ENCODE measurements at places on chromosomes 7 and 10.

GRCh38 chr7:156419782-156420181 lies 220.8 kb upstream of the RNF32 start:
- no peak for DNase-seq

DNA sequence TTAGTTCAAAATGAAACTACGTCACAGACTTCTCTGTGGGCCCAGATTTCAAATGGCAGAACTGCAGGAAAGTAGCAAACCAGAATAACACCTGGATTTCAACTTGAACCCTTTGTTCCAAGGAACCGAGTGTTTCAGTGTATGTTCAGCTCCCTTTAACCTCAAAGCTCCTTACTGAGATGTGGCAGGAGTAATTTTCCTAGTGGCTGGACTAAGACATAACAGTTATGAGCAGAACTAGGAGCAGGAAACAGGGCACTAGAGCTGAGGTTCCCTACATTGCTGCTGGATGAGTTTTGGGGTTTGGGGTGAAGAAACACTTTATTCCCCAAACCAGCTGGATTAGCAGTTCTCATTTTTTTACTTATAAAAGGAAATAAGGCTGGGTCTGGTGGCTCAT lies 50.1 kb downstream of the NSUN6 start:
- DNase-seq: no peak

- DNase-seq: no peak
These were observed 324.5 kb upstream of the KLF6 start for GRCh38 chr10:4109469-4109868.

DNA sequence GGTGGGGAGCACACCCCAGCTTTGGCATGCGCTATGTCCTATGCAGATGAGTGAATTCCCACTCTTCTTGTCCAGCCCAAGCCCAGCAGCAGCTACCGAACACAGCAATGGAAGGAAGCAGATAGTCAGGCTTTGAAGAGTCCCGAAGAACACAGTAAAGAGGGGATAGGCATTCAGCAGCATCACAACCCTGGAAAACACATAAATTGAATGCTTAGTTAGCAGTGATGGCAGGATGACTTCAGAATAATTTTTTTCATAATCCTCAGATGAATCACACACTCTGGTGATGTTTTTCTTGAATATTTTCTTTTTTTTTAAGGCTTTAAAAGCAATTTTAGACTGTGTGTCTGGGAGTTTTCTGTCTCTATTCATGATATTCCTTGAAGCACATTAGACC lies 95.8 kb downstream of the CFAP58 start:
- no peak for DNase-seq

DNA sequence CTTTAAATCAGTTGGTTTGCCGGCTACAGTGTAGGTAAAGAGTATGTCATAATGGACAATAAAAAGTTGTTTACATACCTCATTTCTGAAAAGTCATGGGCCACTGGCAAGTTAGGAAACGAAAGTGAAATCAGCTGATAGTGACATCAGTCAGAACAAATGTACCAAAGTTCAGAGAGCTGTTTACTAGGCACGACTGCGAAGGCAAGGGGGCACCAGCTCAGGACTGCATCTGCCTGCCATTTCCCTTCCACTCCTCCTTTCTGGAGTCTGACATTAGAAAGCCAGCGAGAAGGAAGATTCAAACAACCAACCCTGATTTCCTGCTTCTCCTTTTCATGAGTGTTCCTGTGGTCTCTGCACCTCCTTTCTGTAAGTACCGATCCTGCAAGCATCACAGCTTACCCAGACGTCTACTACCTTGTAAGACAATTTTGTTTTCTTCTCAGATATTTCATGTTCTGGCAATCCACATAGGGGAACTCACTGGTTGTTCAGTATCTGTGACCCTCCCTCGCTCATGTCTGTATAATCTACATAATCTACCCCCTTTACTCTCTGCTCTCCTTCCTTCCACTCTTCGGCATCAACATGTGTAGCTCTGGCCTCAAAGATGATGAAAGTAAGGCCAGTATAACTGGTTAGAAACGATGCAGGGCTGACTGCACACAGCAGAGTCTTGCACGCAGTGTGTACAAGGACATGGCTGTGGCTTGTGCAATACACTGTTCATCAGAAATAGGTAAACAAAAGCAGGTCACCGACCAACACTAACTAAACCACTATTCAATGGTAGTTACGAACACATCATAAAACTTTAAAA lies at the start of gene TMEM140:
TSS of gene TMEM140 (plus strand) at position 174 of the 823 bp plus-strand sequence. CDS start 16,370 bp downstream, outside the sequence.
- no peak for DNase-seq

DNA sequence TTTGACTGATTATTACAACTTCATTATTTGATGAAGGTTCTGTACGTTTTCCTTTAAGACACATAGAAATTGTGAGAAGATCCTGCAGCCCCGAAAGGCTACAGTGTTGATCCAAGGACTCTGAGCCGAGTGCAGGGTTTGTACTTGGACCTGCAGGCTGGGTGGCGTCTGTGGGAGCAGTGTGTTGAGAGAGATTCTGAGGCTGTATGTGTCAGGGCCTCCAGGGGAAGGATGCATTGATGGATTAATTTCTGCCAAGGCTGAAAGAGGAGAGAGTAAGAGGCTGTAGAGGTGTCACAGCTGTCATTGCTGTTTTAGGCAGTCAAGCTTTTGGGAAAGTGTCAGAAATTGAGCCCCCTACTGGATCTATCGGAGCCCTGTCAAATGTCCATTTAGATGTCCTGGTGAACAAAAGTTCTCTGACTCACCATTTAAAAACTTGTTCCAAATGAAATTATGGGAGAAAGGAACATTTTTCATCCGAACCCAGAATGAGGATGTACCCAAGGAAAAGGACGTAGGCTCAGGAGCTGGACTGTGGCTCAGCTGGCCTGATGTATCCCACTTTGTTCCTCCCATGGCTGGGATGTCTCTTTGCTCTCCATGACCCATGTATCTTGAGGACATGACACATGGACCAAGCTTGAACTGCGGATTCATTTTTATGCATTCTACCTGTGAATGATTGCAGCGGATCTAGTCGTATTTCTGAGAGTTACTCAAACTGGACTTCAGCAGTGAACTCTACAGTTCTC lies 102.2 kb downstream of the TCF7L2 start:
- no peak for DNase-seq

GRCh38 chr7:21106296-21106732 lies 319.6 kb upstream of the SP8 start:
- no peak for DNase-seq

GRCh38 chr7:107594961-107595737 lies 15.1 kb downstream of the BCAP29 start:
- no peak for DNase-seq

DNA sequence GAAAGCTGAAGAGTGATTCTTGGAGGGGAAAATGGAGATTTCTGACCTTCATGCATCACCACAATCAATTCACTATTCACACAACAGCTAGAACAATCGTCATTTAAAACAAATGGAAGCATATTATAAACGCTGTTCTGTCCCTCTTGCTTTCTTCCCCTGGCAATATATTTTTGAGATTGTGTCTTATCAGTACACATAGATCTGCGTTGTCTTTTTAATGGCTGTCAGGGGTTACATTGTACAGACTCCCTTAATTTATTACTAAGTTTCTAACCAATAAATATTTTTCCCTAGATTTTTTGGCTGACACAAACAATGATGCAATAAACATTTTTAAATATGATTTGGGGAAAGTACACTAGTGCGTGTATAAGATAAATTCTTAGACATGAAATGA lies 1115.7 kb upstream of the C7orf33 start:
- DNase-seq: no peak

DNA sequence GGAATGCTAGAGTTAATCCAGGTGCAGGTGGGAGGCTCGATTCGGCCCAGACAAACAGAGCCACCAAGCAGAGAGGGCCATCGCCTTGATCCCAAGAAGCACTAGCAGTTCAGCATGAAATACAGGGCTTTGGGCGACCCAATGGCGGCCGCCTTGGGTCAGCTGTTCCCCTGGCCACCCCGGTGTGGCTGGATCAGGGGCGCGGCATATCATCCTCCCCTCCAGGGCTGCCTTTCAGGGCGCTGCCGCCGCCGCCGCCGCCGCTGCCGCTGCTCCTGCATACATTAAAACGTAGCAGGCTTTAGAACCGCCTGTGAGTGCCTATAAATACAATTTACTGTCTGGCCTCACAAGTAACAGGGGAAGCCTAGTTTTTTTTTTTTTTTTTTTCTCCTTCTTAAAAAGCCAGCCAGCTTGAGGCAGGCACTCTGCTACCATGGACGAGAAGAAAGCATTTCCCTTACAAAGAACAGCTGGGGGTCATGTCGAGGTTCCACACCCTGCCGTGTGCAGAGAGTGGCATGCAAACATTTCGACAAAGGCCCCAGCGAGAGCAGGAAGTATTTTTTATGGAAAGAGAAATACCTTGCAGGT lies 57.7 kb upstream of the EFCAB10 start:
- no peak for DNase-seq

DNA sequence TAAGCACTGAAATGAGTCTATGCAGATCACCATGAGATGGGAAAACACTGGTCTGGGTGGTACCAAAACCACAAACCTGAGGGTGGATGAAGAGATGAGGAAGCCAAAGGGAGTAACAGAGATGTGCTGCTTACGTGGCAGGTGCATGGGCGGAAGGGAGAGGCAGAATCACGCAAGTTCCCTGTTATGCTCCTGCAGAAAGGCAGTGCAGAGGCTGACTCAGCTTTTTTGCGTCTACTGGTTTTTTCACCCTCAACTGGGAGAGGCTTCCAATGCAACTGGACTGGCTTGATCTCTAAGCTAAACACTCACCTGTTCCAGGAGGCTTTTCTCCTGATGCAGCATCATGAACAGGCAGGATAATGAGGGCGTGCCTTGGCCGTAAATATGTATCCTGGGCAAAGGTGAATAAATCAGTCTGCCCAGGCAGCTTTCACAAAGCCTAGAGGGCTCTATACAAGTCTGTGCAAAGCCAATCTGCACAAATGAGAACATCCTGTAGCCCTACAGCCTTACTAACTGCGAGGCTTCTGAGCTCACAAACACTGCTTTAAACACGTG lies 95.4 kb upstream of the AFAP1L2 start:
- no peak for DNase-seq

- peak; percentile 33 for DNase-seq
These were observed 8.5 kb downstream of the CALML3 start for GRCh38 chr10:5533098-5533731.

GRCh38 chr10:117399341-117400196 lies 24.3 kb upstream of the PDZD8 start:
- no peak for DNase-seq

GRCh38 chr7:64113981-64114380 lies 68.7 kb downstream of the ZNF727 start:
- DNase-seq: no peak

DNA sequence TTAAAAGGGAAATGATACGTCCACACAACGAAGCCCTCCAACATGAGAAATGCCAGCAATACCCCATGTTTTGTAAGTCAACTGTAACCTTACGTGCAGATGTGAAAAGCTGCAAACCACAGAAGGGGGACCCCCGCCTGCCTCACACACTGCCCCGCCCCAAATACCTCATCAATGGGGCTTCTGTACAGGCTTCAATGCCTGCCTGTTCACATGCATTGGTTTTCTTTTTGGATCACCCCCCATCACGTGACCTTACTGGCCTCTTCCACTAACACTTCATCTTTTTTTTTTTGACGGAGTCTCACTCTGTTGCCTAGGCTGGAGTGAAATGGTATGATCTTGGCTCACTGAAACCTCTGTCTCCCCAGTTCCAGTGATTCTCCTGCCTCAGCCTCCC lies 224.0 kb downstream of the TNS3 start:
- no peak for DNase-seq

DNA sequence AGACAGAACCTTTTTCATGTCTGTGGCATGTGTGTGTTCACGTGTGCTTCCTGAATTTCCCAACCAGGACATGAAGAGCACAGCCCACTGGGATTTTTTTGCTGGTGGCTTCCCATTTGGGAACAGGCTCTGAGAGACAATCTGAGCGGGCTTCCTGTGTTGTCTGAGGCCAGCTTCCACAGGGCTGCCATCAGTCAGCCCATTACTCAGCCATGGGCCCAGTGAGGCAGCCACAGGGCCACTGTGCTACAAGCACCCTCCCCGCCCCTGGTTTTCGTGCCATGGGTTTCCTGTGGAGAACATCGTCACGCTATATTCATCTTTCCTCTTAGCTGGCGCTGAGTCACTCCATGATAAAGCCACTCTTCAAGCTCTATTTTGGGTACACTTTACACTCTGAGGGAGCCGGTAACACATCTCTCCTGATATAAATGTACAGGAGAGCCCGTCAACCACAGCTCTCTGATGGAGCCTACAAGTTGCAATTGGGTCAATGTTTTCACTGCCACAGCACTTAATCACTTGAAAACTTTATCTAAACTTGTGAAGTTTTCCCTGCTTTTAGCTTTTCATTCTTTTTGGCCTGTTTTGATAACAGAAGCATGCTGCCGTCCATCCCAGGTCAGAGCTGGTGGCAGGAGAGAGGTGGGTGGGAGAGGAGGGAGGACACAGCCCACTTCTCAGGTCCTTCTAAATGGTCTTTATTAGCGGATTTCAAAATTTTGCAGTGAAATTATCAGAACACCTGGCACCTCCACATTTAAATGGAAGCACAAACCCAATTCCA lies 96.9 kb downstream of the HIPK2 start:
- DNase-seq: no peak

DNA sequence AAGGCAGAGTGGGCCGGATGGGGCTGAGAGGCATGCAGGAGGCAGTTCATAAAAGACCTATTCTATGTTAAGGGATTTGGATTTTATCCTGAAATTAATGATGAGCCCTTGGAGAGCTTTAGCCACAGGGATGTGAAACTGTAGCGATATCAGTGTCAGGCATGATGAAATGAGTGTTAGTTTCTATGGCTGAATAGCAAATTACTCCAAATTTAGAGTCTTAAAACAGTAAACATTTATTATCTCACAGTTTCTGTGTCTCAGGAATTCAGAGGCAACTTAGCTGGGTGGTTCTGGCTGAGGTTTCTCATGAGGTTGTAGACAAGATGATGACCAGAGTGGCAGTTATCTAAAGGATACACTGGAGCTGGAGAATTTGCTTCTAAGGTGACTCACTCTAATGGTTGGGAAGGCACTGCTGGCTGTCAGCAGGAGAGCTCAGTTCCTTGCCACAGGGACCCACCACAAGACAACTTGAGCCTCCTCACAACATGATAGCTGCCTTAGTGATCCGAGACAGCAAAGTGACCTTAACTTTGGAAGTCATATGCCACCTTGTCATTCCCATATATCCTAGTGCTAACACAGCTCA lies 36.7 kb upstream of the SFTPD start:
- no peak for DNase-seq

DNA sequence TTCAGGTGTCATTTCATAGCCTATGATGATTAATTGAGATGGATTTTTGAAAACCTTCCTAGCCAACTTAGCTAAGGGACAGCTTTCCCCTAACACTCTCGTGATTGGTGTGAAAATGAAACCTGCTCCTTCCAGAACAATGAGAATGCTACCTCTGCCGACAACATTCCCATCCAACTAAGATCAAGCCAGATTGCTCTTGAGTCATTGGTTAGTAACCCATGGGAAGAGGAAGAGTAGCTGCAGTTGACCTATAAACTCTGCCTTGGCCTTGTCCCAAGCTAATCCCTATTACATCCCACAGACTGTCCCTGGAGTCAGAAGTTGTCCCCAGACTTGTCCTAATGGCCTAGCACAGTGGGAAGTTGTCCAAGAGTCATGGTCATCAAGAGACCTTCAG lies 80.5 kb upstream of the SVIL start:
- no peak for DNase-seq

- no peak for DNase-seq
These were observed 250.8 kb downstream of the CCDC3 start for GRCh38 chr10:12750526-12751201.
